ENCODE measurements at places on chromosomes 16 and 17. TPM values are rescaled to one million over a fixed set of nuclear protein-coding genes. Genes with fewer than 3 reads are reported as not detected.
A peak's percentile ranks its signal among the peaks of the same experiment; 100 is the strongest.

DNA sequence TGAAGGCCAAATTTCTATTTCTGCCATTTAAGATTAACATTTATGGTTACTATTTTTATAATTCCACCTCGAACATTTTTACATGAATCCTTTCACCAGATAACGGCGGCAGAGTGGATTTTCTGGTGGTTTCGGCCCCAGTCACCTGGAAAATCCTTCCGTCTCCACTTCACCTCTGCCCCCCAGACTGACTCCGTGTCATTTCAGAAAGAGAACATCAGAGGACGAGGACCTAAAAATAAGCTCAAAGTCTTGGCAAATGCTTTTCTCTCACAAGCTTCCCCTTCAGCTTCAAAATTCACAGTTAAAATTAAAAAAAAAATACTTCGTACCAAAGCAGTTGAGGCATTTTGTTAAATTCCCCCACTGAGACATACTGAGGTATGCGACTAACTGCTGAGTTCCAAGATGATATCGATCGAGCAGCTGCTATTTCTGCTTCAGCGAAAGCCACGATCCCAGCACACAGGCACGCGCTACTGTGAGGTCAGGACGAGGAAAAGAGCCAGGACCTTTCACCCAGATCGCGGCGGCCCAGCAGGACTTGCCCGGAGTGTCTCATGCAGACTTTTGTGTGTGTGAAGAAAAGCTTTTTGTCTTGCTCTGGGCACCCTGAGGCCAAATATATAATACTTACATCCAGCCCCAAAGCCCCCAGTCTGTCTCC lies 36.8 kb downstream of the ASPA start:
- no peaks in the 10 kb centered on the region for H3K36me3 ChIP-seq
- no peak for DNase-seq
- H3K27me3 ChIP-seq: no peaks in the 10 kb centered on the region

The DHX38 gene
- 70.2 TPM for total RNA-seq

- no peaks in the 10 kb centered on the region for H3K4me1 ChIP-seq
- peaks cover 59% of the 10 kb centered on the region for H3K36me3 ChIP-seq
- H3K27ac ChIP-seq: no peak overlapping the region
- no peak overlapping the region for H3K4me3 ChIP-seq
Measured at GRCh38 chr16:2702871-2703745, 16.9 kb downstream of the PRSS27 start.

DNA sequence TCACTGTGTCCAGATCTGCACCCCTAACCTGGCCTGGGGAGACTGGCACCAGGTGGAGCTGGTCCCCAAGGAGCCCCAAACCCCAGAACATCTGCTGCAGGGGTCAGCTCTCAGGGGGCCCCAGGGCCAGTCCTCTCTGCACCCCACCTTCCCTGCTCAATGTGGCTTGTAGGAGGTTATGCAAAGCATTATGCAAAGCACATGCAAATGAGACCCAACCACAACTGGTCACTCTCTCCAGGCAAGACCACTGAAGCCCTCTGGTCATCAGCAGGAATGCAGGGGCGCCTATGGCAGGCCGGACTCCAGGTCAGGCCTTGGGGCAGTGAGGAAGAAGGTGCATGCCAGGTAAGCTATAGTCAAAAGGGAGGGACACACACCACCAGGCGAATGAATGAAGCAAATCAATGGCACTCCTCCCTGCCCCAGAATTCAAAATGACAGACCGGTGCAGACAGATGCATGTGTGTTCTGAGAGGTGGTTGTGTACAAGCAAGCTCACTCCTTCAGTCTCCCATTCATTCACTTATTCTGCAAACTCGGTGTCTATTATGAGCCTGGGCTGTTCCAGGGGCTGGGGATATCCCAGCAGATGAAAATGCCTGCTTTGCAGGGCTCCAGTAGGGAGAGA lies 48.0 kb downstream of the TMEM235 start:
- peaks cover 3% of the 10 kb centered on the region for H3K4me1 ChIP-seq
- no peaks in the 10 kb centered on the region for H3K27me3 ChIP-seq
- H3K36me3 ChIP-seq: no peaks in the 10 kb centered on the region
- DNase-seq: no peak
- H3K4me3 ChIP-seq: no peak overlapping the region

The MTSS2 gene
- 168 TPM for total RNA-seq

- no peaks in the 10 kb centered on the region for H3K36me3 ChIP-seq
- H3K4me1 ChIP-seq: no peaks in the 10 kb centered on the region
- DNase-seq: no peak
- no peak overlapping the region for H3K4me3 ChIP-seq
- H3K27me3 ChIP-seq: no peaks in the 10 kb centered on the region
Measured at GRCh38 chr17:72772331-72772821, 320.1 kb downstream of the SLC39A11 start.

The GFER gene
- 38.5 TPM for total RNA-seq

GRCh38 chr17:73820686-73821448 lies 176.6 kb upstream of the SDK2 start:
- H3K4me1 ChIP-seq: no peaks in the 10 kb centered on the region
- DNase-seq: no peak
- H3K27ac ChIP-seq: no peak overlapping the region
- no peaks in the 10 kb centered on the region for H3K36me3 ChIP-seq

DNA sequence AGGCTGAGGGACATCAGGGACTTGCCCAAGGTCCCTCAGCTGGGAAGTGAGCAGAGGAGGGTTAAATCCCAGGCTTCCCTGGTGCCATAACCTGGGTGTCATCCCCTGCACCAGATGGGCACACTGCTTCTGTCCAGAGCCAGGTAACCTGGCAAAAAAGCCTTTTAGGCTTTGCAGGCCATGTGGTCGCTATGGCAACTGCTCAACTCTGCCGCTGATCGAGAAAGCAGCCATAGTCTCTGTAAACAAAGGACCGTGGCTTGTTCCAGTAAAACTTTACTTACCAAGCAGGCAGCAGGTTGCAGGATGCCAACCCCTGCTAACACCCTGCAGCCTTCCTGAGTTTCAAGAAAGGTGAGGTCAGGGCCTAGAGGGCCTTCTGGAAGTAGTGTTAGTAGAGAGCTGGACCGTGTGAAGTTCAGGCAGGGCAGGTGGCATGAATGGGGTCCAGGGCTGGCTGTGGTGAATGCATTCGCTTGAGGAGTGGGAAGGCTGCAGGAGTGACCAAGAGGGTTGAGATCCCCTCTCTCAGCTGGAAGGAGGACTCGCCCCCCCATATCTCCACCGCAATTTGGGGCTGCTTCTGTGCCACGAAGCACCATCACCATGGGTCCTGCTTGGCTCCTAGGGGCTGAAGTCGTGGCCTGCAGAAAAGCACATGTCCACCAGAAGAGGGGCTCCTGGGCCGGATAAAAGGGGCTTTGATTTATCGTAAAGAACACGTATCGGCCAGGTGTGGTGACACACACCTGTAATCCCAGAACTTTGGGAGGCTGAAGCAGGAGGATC lies 91.3 kb downstream of the SOCS1 start:
- H3K27me3 ChIP-seq: no peaks in the 10 kb centered on the region
- H3K4me3 ChIP-seq: no peak overlapping the region
- peaks cover 27% of the 10 kb centered on the region for H3K4me1 ChIP-seq
- peak overlapping the region; percentile 27 for H3K27ac ChIP-seq
- peaks cover 17% of the 10 kb centered on the region for H3K36me3 ChIP-seq
- DNase-seq: no peak

The SNX11 gene
- 22.0 TPM for total RNA-seq

GRCh38 chr17:57439651-57440050 lies 183.3 kb downstream of the MSI2 start:
- DNase-seq: no peak
- H3K36me3 ChIP-seq: no peaks in the 10 kb centered on the region
- no peaks in the 10 kb centered on the region for H3K27me3 ChIP-seq

- no peak for DNase-seq
- H3K4me3 ChIP-seq: no peak overlapping the region
- H3K27me3 ChIP-seq: no peaks in the 10 kb centered on the region
- no peaks in the 10 kb centered on the region for H3K4me1 ChIP-seq
- no peak overlapping the region for H3K27ac ChIP-seq
- H3K36me3 ChIP-seq: no peaks in the 10 kb centered on the region
Measured at GRCh38 chr16:22413819-22414218, 39.4 kb upstream of the CDR2 start.

GRCh38 chr17:50289278-50289677 lies 15.0 kb downstream of the TMEM92 start:
- no peak overlapping the region for H3K4me3 ChIP-seq
- H3K4me1 ChIP-seq: peaks cover 32% of the 10 kb centered on the region
- DNase-seq: no peak
- peak overlapping the region; percentile 89 for H3K27ac ChIP-seq
- no peaks in the 10 kb centered on the region for H3K36me3 ChIP-seq

DNA sequence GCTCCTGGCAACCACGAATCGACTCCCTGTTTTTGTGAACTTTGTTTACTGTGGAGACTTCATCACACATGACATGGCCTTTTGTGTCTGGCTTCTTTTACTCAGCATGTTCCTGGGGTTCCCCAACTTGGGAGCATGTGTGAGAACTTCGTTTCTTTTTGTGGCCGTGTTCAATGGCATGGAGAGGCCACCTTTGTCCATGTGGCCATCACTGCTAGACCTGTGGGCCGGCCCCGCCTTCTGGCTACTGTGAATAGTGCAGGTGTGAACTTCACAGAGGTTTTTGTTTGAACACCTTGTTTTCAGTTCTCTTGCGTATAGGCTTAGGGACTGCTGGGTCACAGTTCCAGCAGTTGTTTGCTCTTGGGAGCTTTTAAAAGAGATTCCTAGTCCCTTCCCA lies 5.7 kb upstream of the SLC38A8 start:
- H3K4me3 ChIP-seq: no peak overlapping the region
- no peak for DNase-seq
- no peak overlapping the region for H3K27ac ChIP-seq
- H3K36me3 ChIP-seq: peaks cover 51% of the 10 kb centered on the region
- peaks cover 2% of the 10 kb centered on the region for H3K4me1 ChIP-seq

GRCh38 chr17:46935658-46936266 lies 12.8 kb downstream of the GOSR2 start:
- peaks cover 81% of the 10 kb centered on the region for H3K36me3 ChIP-seq
- no peak overlapping the region for H3K4me3 ChIP-seq
- no peaks in the 10 kb centered on the region for H3K27me3 ChIP-seq

- DNase-seq: no peak
- H3K27ac ChIP-seq: no peak overlapping the region
- H3K27me3 ChIP-seq: peaks cover 19% of the 10 kb centered on the region
- H3K4me1 ChIP-seq: peaks cover 15% of the 10 kb centered on the region
Measured at GRCh38 chr17:39231091-39231561, 5.4 kb upstream of the STAC2 start.

The TMC8 gene
- total RNA-seq: 5.3 TPM

- H3K4me3 ChIP-seq: no peak overlapping the region
- peaks cover 8% of the 10 kb centered on the region for H3K4me1 ChIP-seq
- H3K27ac ChIP-seq: no peak overlapping the region
- peaks cover 24% of the 10 kb centered on the region for H3K27me3 ChIP-seq
- no peaks in the 10 kb centered on the region for H3K36me3 ChIP-seq
Measured at GRCh38 chr16:2016407-2016922, 3.1 kb upstream of the NPW start.

GRCh38 chr17:58323366-58324055 lies 5.1 kb downstream of the TSPOAP1 start:
- H3K27ac ChIP-seq: peak overlapping the region; percentile 80
- no peak for DNase-seq
- peaks cover 5% of the 10 kb centered on the region for H3K27me3 ChIP-seq
- peaks cover 24% of the 10 kb centered on the region for H3K36me3 ChIP-seq

The GP1BA gene
- not detected for total RNA-seq

The ULK2 gene
- 49.3 TPM for total RNA-seq

DNA sequence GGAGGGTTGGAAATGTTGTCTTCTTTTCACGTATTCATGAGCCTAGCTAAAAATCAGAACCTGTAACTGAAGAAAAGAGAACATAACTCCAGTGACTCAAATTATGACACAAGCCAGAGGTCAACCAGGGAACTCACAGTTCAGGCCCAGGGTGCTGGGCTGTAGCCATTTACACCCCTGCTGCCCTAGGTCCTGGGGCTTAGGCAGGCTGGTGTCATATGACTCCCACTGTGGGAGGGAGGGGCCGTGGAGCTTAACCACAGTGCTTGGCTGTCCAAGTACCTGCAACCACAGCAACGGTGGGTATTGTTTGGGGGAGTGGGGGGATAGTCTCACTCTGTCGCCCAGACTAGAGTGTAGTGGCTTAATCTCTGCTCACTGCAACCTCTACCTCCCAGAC lies 71.1 kb upstream of the AMZ2 start:
- H3K4me3 ChIP-seq: no peak overlapping the region
- H3K27me3 ChIP-seq: no peaks in the 10 kb centered on the region
- H3K4me1 ChIP-seq: peaks cover 4% of the 10 kb centered on the region
- H3K36me3 ChIP-seq: no peaks in the 10 kb centered on the region

The CTRB2 gene
- total RNA-seq: not detected

DNA sequence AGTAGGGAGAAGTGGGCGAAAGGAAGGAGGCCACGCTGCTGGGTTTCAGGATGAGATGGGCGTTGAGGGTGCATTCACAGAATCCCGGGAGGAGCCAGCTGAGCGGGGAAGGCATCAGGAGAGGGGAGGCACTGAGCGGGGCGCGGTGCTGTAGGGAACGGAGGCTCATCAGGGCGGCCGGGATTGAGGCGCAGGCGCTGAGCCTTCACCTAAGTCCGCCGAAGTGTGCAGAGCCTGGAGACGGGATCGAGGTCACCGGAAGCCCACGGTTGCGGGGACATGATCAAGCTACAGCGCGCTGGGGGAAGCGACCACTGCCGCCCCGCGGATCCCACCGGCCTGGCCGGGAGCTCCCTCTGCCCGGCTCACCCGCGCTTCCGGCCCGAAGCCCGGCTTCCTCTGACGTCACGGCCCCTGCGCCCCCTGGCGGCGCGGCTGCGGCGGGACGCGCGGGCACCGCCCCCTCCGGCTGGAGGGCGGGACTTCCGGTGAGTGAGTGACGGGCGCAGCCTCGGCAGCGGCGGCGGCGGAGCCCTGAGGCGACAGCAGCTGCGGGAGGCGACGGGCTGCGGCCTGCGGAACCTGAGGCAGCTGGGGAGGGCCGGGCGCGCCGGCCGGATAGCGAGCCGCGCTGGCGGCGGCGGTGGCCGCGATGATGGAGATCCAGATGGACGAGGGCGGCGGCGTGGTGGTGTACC lies at the start of gene MAPK8IP3:
Gene MAPK8IP3, plus strand, starts transcription at position 508 of the 698 bp plus-strand sequence. Its CDS starts 145 bp downstream, at position 653.
- peak within 1 kb of the TSS; percentile 95 for H3K27ac ChIP-seq
- H3K36me3 ChIP-seq: no peaks in the 10 kb centered on the region
- H3K4me1 ChIP-seq: peaks cover 53% of the 10 kb centered on the region
- peak within 1 kb of the TSS; percentile 96 for H3K4me3 ChIP-seq

GRCh38 chr17:10624969-10625368 lies 32.1 kb downstream of the MYH3 start:
- no peak overlapping the region for H3K4me3 ChIP-seq
- H3K4me1 ChIP-seq: no peaks in the 10 kb centered on the region
- no peak for DNase-seq
- H3K27ac ChIP-seq: no peak overlapping the region
- H3K36me3 ChIP-seq: peaks cover 8% of the 10 kb centered on the region

DNA sequence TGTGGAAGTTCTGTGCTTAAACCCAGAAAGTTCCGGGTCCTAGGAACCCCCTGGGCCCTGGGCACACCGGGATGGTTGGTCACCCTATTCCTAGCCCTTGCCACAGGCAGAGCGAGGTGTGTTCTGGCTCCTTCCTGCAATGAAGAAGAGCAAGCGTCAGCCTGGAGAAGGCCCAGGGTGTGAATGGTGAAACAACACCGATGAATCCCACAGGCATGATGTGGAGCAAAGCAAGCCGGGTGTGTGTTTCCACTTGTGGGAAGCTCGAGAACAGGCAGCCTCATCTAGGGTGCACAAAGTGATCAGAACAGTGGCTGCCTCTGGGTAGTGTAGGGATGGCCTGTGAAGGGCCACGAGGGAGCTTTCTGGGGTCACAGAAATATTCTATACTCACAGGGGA lies 13.8 kb downstream of the KCNG4 start:
- H3K4me3 ChIP-seq: no peak overlapping the region
- no peaks in the 10 kb centered on the region for H3K27me3 ChIP-seq
- H3K4me1 ChIP-seq: peaks cover 10% of the 10 kb centered on the region
- no peaks in the 10 kb centered on the region for H3K36me3 ChIP-seq
- DNase-seq: no peak
- H3K27ac ChIP-seq: no peak overlapping the region

- no peak overlapping the region for H3K4me3 ChIP-seq
- no peak overlapping the region for H3K27ac ChIP-seq
- H3K36me3 ChIP-seq: no peaks in the 10 kb centered on the region
Measured at GRCh38 chr17:28204751-28205150, 114.2 kb upstream of the TMEM97 start.
